ENCODE measurements at places on chromosomes 11 and 22. TPM values are rescaled to one million over a fixed set of nuclear protein-coding genes. Genes with fewer than 3 reads are reported as not detected.

SC5D gene
- total RNA-seq = 24.8 TPM

GRK3 gene
- total RNA-seq = 8.3 TPM

GRCh38 chr22:46735747-46736608 lies 2.1 kb downstream of the CERK start:
- no peak for DNase-seq

DNA sequence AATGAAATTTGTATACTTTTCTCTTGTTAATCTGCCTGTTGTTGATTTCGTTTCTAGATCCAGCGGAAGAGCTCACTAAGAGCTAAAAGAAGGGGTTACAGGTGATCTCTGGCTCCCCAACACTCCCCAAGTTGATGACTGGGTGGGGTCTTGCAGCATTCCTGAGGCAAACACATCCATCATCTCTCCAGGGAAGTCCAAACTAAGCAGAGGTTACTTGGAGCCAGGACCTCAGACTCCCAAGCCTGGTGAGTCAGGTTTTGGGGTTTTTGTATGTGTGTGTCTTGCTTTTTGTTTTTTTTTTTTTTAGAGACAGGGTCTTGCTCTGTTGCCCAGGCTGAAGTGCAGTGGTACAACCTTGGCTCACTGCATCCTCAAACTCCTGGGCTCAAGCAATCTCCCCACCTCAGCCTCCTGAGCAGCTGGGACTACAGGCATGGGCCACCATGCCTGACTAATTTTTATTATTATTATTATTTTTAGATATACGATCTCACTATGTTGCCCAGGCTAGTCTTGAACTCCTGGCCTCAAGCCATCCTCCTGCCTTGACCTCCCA lies 11.5 kb upstream of the RPS3 start:
- DNase-seq = no peak

DNA sequence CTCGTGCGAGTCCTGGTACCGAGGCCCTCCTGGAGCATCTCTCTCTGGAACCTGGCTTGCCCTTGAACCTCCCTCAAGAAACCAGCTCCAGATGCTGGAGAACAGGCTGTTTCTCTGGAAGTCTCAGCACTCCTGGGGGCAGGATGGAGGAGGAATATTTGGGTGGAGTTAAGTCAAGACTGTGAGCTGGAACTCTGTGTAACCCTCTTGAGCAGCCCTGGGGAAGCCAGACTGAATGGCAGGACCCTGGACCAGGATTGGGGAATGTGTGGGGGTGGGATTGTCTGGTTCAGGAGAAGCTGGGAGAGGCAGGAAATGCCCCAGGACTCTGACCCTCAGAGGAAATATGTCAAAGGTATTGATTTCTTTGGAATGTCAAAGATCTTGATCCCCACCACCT lies 7.7 kb downstream of the CREB3L1 start:
- no peak for DNase-seq

- DNase-seq = no peak
Observed at GRCh38 chr22:47294222-47294532, 531.7 kb downstream of the TBC1D22A start.

GRCh38 chr22:39558950-39559349 lies 11.6 kb upstream of the CACNA1I start:
- no peak for DNase-seq

DNA sequence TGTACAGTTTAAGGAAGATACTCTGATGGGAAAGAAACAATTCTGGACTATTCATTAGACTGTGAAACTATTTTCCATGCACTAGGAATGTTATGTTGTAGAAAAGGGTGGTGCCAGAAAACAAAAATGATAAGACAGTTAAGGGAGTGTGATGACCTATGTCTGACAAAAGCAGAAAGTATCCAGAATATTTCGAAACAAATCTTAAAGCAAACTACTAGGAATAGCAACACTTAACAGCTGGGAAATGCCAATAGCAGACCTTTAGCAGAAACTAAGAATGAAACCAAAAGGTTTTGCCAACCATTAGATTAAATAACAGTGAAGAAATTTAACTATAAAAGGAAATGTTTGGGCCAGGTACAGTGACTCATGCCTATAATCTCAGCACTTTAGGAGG lies 3.3 kb upstream of the ARHGAP20 start:
- no peak for DNase-seq

- no peak for DNase-seq
Observed at GRCh38 chr11:19905280-19905853, 192.7 kb downstream of the NAV2 start.

- no peak for DNase-seq
Observed at GRCh38 chr22:39773976-39774539, 119.5 kb downstream of the ENTHD1 start.
